Inflammatory macrophage treated with lipopolysaccharide for 4 hours (primary cell): ENCODE measurements at places on chromosomes 7 and 10.

DNA sequence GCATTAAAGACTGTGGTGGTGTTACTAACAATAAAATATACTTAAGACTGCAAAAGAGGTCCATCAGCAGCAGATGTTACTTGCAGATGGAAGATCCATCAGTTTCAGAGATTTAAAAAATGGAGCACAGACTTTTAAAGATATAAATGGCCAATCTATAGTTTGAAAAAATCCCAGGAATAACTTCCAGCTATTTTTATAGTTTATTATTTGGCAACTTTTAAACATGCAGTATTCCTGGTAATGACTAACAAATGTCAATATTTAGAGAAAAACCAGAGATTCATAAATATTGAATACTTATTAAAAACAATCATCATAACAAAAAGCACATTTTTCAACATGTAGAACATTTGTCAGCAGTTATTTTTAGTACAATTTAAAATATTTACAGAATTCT lies 30.7 kb downstream of the RTKN2 start:
- DNase-seq, result no peak

DNA sequence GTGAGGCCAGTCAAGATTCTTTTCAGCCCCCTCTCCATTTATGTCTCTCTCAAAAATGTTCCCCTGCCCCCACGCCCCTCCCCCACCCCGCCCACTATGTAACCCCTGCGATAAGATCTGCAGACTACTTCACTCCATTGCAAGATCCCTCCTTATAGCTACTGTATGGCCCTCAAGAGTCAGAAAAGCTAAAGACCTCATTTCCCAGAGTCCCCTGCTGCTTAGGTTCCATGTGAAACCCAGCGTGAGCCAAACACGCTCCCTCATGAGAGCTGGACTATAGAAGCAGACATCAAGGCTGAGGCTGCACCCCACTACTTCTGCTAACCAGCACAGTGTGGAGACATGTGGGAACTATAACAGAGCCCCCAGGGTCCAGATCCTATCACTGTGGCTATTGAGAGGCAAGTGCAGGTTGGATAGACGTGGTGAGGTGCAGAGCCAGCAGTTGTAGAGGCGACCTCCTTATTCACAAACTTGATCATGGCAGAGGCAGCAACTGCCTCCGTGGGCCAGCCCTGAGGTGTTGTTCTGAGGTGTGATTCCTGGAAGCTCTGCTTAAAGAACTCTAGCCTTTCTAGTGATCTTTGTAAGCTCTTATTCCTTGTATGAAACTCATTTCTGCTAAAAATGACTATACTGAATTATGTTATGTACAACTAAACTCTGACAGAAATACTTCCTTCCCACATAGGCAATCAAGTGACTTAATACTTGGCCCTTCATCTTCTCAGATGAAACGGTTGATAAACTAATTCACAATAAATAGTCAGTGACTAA lies 117.0 kb upstream of the ARID5B start:
- no peak for DNase-seq

DNA sequence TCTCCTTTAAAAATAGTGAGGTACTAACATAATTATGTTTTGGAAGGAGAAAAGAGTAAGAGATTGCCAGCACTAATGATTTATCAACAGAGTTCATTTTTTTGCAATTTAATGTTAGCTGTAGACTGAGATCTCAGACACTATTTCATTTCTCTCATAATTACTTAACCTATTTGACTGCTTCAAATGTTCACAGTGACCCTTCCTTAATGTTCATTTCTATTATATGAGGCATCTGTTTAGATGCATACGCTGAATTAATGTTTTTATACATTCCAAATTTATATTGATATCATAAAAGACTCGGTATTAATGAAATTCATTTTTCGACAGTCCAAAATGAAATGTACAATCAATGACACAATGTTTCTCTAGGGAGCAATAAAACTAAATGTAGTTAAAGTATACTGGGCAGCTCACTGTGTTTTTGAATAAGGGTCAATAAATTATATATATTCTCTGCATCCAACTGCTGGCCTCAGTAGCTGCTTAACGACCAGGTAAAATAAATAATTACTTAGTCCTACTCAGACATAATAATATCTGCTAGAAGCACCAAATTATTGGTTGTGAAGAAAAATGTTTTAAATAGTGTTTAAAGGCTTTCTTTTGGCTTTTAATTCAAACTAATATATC lies 373.4 kb downstream of the MAGI2 start:
- no peak for DNase-seq

GRCh38 chr7:24974026-24974832 lies 5.7 kb downstream of the OSBPL3 start:
- no peak for DNase-seq

DNA sequence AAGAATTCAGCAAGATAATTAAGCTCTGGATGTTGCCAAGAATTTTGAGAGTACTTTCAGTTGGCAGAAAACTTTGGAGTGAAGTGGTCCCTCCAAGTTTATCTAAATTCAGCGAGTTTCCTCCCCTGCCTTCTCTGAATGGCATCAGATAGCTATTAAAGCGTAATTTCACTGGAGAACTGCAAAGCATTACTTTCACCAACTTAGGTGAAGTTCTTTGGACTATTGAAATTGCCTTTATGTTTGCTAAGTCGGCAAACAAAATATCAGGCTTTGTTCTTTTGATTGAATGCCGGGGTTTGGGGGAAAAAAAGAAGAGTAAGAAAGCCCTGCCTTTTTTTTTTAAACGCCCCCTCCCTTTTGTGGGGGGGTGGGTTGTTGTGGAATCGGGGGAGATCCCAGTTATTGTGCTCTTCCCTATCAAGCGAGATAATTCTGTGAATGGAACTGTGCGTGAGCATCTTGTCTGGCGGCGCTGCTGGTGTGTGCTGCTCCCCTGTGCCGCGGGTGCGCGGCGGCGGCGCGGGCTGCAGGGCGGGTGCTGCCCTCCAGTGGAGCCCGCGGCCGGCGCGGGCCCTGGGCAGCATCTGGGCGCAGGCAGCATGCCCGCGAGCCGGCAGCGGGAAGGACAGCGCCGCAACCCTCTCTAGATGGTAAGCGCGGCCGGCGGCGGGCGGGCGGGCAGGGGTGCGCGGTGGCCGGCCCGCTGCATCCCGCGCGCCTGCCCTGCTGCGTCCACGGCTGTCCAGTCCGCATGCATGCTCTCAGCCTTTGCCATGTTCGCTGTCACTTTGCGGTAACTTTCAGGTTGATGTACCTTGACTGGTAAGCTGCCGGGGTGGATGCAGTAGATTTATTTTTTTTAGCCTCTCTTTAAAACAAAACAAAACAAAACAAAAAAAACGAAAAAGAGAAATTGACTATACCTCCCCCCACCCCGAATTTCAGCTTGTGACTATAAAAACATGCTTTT lies 176.5 kb downstream of the TCF7L2 start:
- peak; percentile 75 for DNase-seq

DNA sequence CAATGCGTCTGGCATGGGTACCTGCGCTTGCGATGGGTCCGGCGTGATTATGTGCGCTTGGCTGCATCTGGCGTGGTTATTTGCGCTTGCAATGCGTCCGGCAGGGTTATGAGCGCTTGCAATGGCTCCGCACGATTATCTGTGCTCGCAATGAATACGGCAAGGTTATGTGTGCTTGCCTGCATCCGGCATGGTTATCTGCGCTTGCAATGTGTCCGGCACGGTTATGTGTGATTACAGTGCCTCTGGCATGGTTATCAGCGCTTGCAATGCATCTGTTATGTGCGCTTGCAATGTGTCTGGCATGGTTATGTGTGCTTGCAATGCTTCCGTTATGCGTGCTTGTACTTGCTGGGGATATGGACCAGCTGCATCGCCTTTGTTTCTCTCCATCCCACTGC lies 37.7 kb downstream of the RBAK start:
- no peak for DNase-seq

DNA sequence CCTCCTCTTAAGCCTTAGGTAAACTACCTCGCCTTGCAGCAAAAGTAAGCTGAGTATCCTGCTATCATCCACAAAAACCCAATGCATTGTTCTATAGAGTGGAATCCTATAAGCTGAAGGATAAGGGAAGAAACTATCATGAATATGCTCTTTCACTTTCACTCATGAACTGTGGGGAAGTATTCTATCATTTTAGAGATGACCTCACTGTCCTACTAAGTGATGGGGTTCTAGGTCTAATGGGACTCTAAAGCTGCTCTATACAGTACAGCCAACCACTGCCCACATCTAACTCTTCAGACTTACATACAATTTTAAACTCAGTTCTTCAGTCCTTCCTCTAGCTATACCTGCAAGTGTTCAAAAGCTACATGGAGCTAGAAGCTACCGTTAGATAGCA lies 16.2 kb downstream of the MKRN1 start:
- DNase-seq, result peak; percentile 65
